Stimulated activated CD8-positive, alpha-beta memory T cell treated with anti-CD3 and anti-CD28 coated beads, Interleukin-4, amount 100 ng/mL, for 24 hours (primary cell): ENCODE measurements at places on chromosomes 16 and 17.

DNA sequence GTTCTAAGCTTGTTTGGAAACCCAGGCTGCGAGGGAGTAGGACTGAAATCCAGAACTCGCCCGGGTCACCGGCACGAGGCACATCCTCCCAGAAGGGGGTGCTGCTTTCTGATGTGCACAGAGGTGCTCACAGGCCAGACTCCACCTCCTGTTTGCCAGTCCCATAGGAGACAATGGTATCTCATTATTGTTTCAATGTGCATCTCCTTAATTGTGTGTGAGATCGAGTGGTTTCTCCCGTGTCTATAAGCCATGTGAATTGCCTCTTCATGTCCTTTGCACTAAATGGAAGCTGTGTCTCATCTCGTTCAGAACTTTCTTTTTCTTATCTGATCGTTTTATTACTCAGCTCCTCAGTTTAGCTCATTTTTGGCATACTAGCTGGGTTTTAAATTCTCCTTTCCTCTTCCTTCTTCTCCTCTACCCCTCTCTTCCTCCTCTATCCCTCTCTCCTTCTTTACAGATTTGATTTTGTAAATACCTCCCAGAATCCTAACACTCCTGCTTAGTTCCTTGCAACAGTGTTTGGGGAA, 32.1 kb upstream of the PRKCB start:
- DNase-seq, result peak; percentile 56

GRCh38 chr17:59627770-59628171, 8.1 kb downstream of the CLTC start:
- no peak for DNase-seq

DNA sequence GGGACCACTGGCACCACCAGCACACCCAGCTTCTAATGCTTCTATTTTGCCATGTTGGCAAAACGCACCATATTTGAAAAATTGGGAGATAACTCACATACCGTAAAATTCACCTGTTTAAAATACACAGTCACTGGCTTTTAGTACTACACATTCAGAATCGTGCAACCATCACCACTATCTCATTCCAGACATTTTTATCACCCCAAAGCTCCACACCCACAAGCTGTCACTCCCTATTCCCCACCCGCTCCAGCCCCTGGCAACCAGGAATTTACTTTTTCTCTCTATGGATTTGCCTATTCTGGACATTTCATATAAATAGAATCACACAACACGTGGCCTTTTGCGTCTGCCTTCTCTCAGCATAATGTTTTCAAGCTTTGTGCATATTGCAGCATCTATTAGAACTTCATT, 25.0 kb downstream of the PPL start:
- no peak for DNase-seq

- no peak for DNase-seq
Measured at GRCh38 chr16:66617010-66617434, 12.5 kb downstream of the CMTM3 start.

DNA sequence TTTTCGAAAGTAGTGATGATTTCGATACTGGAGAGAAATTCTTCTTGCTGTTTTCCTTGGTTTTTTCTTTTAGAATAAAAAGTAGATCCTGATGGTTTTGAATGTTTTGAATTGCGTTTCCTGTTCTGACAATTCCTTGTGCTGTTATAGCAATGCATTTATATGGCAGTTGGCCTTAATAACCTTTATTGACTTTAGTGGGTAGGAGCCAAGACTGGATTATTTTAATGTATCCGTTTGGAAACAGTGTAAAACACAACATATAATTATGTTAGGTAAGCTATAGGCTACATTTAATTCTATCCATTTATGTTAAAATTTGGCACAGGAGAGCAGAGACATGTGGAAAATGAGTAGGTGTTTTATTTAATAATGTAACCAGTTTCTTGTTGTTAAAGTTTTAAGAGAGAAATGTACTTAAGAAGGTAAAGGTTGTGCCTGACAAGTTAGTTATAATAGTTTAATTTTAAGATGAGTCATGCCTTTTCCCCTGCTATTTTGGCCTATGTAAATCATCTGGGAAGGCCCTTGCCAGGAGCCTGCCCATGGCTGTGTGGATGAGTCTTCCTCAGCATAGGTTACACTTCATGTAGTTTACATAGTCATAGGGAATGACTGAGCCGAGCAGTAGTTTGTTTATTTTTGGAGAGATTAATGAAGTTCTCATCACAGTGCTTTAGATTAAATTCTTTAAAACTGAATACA, 189.9 kb downstream of the FTO start:
- no peak for DNase-seq

DNA sequence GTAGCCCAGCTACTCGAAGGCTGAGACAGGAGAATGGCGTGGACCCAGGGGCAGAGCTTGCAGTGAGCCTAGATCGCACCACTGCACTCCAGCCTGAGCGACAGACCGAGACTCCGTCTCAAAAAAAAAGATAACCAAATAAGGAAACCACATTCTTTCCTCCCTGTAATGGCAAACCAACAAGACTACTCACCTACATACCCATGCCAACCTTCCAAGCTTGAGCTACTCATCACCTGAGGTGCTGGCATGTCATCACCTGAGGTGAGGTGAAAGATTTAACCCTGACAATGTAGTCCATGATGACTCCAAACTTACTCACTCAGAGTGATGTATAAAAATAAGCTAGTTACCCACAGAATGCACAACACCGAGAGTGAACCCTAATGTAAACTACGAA, 85.2 kb downstream of the SMG6 start:
- DNase-seq, result no peak
